ENCODE measurements at places on chromosomes 3 and 15.

- no peak for DNase-seq
Measured at GRCh38 chr3:44529927-44530326, 25.1 kb upstream of the ZKSCAN7 start.

DNA sequence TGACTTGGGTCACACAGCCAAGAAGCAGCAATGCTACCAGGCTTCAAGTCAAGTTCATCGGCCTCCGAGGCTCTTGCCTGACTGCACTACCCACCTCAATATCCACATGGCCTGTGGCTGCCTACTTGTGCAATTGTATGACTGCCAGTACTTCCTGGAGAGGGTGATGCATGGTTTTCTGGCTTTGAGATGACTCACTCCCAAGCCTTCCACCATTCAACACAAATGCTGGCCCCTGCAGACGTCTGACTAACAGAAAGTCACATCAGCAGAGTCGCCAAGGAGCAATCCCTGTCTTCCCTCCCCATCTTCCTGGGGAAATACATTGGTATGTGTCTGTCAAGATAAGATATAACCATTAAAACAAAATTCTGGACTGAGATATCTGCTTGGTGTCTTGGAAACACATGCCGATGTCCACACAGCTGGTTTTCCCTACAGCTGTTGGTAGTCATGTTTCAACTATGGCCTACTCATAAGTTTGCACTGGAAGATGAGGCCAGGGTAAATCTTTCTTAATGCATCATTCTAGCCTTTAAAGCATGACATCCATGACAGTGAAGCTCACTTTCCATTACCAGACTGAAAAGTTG lies 79.6 kb upstream of the SPATA12 start:
- DNase-seq: no peak

DNA sequence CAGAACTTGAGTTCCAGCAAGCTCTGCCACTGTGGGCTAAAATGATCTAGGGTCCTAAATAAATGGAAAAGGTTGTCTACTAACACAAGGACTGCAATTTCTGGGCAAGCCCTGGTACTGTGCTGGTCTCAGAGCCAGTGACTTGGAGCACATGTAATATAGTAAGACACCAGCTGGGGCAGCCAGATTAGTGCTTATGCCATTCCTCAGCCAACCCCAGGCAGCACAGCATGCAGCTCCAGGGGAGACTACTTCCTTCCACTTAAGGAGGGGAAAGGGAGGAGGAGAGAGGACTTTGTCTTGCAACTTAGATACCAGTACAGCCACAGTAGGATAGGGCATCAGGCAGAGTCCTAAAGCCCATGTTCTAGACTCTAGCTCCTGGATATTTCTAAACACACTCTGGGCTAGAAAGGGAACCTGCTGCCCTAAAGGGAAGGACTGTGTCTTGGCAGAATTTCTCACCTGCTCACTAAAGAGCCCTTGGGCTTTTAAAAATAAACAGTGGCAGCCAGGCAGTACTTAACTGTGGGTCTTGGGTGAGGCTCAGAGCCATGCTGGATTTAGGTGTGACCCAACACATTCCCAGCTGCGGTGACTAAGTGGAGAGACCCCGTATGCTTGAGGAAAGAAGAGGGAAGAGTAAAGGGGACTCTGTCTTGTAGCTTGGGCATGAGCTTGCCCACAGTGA lies 223.7 kb upstream of the BCHE start:
- DNase-seq: no peak

GRCh38 chr15:65883571-65883970 lies 14.3 kb downstream of the RAB11A start:
- no peak for DNase-seq

DNA sequence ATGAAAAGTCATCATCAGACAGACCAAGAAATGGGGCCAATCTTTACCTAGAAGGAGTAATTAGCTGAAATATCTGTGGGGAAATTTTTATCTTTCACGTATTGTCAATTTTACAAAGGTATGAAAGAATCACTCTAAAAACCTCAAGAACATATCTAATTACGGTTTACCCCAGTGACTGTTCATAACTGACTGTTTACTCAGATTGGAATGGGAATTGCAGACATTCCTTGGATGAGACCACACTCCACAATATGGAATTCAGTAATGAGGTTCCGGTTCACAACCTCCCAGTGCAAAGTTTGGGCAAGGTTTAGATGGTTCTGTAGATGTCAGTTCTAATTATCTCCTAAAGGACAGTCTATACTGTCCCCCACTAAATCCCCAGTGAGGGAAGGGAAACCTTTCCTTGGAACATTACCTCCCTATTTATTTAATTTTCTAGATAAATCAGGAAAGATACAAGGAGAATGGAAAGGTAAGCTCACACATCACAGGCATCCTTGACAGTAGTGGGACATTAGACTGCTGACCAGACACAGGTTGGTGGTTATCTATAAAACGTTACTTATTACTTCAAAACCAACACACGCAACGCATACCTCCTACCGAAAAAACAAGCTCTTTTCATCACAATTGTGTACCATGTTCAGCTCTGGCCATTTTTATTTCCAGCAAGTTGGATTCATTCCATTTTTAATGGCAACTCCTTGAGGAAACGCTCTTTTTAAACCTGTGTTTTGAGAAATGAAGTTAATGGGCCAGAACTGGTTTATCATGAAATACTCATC lies 129.9 kb downstream of the RORA start:
- DNase-seq: no peak

GRCh38 chr3:132555306-132556035 lies 41.6 kb upstream of the ACKR4 start:
- DNase-seq: no peak

DNA sequence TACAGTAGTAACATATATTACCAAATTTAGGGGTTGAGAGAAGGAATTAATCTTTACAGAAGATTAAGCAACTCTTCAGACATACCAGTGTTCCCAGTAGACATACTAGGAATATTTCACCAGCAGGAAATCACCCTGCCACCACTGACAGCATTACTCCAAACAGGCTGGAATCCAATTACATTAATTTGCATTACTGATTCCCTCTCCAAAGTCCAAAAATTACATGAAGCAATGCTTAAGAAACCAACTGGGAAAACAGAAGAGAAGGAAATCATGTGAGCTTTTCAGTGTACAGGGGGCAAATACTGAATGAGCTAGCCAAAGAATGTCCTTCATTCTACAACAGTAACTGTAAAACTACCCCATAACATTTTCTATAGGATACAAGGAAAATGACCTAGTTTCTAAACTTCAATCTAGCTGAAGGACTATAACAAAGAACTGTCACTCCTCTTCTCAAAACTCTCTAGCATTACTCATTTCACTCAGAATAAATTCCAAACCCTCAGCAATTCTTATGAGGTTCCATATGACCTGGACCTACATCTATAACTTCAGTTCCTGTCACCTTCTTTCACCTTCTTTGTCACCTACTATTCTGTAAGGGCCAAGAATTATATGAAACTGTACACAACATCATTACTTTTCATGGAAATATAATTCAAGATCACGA lies 72.7 kb downstream of the INO80 start:
- no peak for DNase-seq

DNA sequence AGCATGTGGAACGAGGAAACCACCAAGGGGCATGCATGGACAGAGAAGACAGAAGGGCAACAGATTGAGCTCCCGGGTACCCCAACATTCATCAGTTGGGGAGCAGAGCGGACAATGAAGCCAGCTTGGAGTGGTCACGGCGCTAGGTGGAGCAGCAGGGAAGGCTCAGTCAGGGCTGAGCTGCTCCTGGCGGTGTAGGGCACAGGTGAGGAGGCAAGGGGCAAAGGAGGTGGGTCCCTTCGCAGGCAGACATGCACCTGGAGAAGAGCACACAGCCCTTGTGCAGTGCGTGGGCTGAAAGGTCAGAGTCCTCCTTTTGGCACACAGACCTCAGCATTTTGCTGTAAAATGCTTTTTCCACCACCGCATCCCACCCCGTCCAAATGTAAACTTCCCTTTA lies 90.0 kb upstream of the SLC6A6 start:
- no peak for DNase-seq

DNA sequence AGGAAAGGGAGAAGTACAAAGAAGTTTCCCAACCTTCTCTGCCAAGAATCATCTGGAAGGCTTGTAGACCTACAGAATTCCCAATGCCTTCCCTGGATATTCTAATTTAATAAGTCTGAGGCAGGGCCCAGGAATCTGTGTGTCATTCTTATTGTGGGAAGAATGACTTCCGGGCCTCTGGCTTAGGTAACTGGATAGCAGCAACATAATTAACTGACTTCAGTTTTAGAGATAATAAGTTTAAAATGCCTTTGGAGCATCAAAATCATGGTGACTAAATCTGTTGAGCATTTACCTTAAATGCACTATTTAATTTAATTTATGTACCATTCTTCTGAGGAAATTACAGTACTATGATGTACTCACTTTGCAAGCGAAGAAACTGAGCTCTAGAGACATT lies 44.3 kb upstream of the TM4SF1 start:
- DNase-seq: no peak

- DNase-seq: no peak
Measured at GRCh38 chr3:190099099-190099498, 21.6 kb downstream of the P3H2 start.

- no peak for DNase-seq
Measured at GRCh38 chr3:24145981-24146822, 201.1 kb downstream of the NR1D2 start.

GRCh38 chr3:192174283-192174682 lies 553.1 kb downstream of the FGF12 start:
- no peak for DNase-seq

DNA sequence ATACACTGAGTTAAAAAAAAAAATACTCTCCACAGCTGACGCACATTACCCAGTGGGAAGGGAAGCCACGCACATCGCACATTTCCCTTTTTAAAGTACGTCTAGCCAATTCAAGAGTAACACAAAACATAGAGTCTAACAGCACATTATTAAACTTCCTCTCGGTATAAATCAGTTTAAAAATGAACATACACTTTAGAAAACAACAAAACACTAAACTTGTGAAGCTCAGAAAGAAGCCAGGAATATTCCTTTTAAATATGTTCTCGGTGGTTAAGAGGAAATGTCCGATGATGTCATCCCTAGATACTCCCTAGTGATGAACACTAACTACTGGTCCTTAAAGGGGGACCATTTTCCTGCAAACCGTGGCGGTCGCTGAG lies 721 bp downstream of the MYEF2 start:
- DNase-seq: no peak

GRCh38 chr15:94205366-94205765 lies 26.0 kb upstream of the MCTP2 start:
- no peak for DNase-seq

DNA sequence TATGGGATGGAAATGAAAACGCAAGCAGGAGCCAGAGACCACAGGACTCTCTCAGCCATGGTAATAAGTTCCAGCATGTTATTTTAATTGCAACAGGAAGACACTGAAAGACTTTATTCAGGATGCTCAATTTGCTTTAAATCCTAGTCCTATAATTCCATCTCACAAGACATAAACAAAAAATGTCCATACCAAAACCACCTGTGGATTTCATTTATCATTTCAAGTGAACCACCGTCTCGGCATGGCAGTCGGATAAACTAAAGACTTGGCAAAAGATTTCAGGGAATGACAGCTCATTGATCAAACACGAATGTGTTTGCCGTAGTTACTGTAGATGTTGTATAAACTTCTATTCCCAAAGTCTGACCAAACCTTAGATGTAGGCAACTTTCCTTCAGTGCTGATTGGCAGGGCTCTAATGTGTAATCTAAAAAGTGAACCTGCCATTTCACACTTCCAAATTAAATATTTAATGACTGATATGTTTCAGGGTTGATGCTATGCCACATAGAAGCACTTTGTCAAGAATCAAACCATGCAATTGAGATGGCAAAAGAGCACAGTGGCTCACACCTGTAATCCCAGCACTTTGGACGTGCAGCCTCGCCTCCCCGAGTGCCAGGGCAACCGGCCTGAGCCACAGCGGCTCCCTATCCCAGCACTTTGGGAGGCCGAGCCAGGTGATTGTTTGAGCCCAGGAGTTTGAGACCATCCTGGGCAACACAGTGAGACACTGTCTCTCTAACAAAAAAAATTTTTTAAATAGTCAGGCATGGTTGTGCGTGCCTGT lies 331.7 kb downstream of the MAGI1 start:
- no peak for DNase-seq

DNA sequence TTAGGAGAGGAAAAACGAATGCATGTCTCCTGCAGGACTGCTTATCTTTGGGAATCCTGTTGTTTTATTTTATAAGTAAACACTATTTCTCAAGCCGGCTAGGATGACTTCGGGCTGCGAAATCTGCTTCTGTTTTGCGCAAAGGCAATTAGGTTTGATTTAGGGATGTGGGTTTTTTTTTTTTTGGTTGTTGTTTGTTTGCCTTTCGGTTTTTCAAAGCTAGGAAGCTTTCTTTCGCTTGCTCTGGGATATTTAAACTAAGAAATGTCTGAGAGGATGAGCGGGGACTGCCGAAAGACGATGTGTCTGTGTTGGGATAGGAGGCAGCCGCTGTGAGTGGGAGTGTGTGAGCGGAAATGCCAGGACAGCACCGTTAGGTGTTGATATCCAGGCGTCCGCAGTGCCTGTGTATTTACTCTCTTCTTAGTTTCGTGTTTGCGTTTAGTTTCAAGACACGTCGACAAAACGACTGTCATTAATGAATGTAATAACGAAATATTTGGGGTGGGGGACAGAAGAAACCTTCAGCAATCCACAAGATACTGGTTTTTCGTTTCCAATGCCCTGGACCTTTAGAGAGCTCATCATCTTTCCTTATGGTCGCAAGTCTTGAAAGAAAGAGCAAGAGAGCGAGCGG lies 604 bp downstream of the ISL2 start:
- DNase-seq: no peak

- DNase-seq: no peak
Measured at GRCh38 chr3:124676236-124676635, 54.0 kb upstream of the UMPS start.

DNA sequence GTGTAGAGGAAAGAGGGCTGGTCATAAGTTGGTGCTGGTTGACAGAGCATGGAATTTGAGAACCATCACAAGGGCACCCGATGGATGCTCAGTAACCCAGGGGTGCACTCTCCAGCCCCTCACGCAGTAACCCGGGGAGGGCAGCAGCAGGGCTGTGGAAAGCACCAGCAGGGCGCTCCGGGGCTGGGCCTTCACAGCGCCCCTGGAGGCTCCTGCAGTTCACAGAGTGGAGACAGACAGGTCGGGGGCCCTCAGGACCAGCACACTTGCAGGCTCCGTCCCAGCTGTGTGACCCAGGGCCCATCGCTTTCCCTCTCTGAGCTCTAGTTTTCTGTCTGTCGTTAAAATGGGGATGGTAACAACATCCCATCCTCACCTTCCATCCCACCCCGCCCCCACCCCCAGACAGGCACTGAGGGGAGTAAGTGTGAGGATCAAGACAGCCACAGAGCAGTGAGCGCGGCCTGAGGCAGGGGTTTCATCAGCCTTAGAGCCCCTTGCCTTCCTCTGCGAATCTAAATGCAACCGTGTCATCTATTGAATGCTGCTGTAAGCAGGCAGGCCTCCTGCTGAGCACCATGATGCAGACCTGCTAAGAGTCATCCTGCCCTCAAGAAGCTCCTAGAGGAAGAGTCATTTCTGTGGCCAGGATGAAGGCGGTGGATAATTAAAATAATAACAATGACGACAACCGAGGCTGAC lies 90.2 kb upstream of the LINGO1 start:
- DNase-seq: no peak

GRCh38 chr3:129398803-129399144 lies 29.7 kb downstream of the EFCAB12 start:
- no peak for DNase-seq

All from memory B cell (primary cell).